ENCODE measurements at places on chromosomes 6 and 20.

DNA sequence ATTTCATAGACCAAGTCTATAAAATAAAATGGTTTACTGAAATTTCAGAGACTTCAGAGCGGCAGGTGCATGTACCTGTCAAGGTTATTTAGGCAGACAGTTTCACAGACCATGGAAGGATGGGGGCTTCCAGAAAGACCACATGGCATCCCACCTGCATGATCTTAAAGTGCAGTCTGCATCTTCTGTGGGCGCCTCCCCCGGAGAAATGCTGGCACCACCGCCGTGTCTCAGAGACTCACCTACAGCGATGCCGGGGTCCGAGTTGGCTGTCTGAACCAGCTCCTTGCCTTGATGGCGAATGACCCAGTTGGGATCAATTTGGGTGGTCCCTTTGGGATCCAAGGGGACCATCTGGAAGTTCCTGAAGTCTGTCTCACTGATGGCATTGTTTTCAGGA, 30.6 kb downstream of the THBS2 start:
- no peak for DNase-seq

GRCh38 chr6:101482606-101483005, 89.1 kb downstream of the GRIK2 start:
- no peak for DNase-seq

DNA sequence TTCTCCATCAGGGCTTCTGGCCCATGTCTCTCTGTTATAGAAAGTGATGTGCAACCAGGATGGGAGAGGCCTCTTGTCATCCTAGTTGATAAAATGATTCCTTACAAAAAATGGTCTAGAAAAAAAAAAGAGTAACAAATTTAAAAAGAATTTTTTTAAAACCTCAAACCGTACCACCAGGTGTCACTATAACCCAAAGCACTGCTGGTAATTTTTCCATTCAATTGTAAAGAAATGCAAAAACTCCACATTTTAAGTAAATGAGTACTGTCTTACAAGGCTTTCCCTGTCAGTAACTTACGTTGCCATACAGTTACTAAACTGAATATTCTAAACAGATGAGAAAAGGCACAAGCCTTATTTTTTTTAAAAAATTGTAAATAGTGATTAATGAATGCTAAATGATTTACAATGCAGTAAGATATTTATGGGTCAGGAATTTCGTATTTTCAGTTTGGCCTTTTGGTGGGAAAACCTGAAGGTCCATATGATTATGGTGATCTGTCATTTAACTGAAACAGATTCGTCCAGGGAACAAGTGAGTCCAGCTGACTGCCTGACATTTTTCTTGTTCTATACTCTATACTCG, 95.4 kb downstream of the OGFRL1 start:
- DNase-seq, result peak; percentile 16

DNA sequence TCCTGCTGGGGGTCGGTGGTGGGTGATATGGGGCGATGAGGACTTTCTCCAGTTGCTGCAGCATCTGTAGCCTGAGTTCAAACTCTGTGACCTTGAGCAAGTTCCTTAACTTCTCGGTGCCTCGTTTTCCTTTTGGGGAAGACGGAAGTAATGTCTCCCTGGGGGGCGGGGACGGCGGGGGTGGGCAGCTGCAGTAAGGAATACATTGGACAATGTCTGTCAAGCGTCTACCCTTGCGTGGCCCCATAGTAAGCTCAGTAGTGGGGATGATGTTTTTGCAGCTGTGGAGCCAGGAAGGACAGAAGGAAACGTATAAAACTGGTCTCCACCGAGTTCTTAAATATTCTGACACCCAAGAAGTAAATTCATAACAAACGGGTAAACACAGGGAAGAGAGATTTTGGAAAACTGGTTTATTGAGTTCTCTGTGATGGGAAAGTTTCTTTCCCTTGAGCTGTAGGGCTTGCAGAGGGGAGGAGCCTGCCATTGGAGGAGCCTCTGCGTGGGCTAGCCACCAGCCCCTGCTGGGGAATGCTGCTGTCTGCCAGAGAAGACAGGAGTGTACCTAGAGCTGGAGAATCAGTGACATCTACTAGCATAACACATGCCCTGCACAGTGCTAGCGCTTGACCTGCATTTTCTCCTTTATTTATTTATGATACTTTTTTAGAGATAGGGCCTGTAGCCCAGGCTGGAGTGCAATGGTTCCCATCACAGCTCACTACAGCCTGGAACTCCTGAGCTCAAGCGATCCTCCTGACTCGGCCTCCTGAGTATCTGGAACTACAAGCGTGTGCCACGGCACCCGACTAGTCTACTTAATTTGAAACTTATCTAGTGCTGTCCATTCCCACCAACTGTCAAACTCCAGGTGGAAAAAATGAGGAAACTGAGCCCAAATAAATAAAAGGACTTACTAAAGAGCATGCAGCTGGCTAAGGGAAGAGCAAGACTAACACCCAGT, 1.2 kb upstream of the ACSS1 start:
- no peak for DNase-seq

GRCh38 chr6:123105561-123105960, 109.5 kb downstream of the CLVS2 start:
- no peak for DNase-seq

GRCh38 chr6:153568628-153569027, 437.5 kb upstream of the RGS17 start:
- DNase-seq, result no peak

DNA sequence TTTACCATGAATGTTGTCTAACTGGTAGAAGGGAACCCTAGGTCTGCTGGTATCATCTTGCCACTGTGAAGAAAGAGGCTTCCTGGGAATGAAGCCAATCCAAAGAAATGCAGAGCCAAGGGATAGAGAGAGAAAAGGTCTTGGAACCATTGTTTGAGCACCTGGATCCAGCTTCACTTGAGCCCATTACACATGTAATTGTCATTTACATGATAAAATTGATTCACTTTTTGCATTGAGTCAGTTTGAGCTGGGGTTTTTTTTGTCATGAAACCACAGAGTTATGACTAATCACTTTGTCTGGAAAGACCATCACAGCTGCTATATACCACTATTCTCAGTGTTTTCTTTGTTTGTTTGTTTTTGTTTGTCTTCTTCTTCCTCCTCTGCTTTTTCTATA, 112.3 kb downstream of the CBLN4 start:
- no peak for DNase-seq

GRCh38 chr20:10729785-10730184, 56.0 kb upstream of the JAG1 start:
- no peak for DNase-seq

GRCh38 chr20:63704749-63705117, 3.0 kb downstream of the ARFRP1 start:
- no peak for DNase-seq

GRCh38 chr6:35282472-35282871, 15.1 kb upstream of the DEF6 start:
- DNase-seq, result no peak
